ENCODE measurements at places on chromosomes 2 and 18.

DNA sequence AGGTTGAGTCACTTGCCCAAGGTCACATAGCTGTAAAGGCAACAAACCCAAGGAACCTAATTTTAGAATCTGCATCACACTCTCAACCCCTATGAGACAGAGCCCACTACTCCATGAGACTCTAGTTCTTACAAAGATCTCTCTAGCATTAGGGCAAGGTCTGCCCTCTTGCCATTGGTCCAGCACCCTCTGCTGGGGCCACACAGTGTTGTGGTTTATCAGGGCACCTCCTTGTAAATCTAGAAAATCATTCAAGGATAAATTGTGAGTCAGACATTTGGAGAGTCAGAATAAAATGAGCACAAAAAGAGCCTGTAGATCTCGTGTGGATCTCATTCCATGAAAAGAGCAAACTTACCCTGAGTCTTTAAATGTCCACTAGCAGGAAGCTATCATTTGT, 91.2 kb downstream of the SLC8A1 start:
- no peak for DNase-seq
- no peaks in the 10 kb centered on the region for H3K36me3 ChIP-seq
- no peaks in the 10 kb centered on the region for H3K4me1 ChIP-seq
- H3K4me3 ChIP-seq: no peak overlapping the region
- no peaks in the 10 kb centered on the region for H3K27me3 ChIP-seq

DNA sequence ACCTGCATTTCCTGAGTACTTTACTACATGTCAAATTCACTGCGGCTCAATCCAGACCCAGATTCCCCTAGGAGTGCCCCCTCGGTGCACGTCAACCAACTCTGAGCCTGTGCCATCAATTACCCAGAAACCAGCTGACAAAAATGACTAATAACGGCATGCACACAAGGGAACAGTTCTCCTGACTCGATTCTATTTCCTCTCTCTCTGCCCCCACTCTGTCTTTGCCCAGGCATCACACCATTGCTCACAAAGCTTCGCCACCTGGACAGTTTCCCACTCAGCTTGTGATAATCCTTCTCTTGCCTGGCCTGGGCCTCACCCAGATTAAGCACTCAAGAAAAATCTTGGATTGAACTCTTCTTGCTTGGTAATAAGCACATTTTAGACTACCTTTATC, 115.3 kb upstream of the NDUFV2 start:
- no peak for DNase-seq
- H3K4me3 ChIP-seq: no peak overlapping the region
- H3K4me1 ChIP-seq: no peaks in the 10 kb centered on the region
- H3K27me3 ChIP-seq: no peaks in the 10 kb centered on the region

DNA sequence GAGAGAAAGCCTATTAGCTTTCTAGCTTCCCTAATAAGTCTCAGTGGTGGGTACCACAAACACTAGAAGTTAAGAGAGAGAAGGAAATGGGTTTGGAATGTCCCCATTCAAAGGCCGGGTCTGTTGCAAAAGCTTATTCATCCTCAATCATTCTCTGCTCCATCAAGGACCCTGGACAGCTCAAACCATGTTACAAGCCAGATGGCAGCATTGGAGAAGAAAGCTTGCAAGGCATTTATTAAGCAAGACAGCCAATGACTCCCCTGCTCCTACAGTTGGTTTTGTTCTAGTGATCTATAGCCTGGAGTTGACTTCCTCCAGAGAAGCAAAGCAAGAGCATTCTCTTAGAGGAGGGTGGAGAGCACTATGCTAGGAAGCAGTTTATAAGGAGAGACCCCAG, 86.9 kb upstream of the LMAN1 start:
- no peaks in the 10 kb centered on the region for H3K36me3 ChIP-seq
- H3K4me3 ChIP-seq: no peak overlapping the region
- H3K27me3 ChIP-seq: no peaks in the 10 kb centered on the region

DNA sequence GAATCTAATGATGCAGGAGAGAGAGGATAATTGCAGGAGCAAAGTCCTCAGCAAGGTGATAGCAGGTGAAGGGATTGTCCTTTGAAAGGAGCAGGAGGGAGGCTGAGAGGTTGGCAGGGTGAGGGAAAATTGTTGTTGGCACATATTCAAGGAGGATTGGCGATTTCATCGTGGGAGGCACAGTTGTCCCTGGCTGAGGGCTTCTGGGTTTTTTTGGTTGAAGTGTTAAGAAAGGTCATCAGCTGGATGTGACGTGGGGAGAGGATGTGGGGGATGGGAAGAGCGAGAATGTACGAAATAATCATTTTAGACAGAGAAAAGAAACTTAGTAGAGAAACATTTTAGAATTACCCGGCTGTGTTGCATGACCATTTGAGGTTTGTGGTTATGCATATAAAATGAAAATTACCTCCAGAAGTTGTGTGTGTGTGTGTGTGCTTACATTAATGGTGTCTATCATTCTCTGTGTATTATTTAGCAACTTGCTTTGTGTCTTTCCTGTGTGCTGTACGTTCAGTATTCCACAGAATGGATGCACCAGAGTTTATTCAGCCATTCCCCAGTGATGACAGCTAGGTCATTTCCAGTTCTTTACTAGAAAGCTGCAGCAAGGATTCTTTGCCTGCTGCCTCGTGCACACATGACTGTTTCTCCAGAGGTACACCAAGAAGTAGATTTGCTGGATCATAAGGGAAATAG, 67.6 kb downstream of the SDC1 start:
- no peak overlapping the region for H3K4me3 ChIP-seq
- H3K27me3 ChIP-seq: no peaks in the 10 kb centered on the region
- no peak overlapping the region for H3K27ac ChIP-seq

GRCh38 chr2:2271469-2271941, 59.6 kb downstream of the MYT1L start:
- peak; percentile 16 for DNase-seq
- H3K4me1 ChIP-seq: no peaks in the 10 kb centered on the region
- H3K36me3 ChIP-seq: no peaks in the 10 kb centered on the region
- no peaks in the 10 kb centered on the region for H3K27me3 ChIP-seq
